ENCODE measurements at places on chromosomes 1 and 21. TPM values are rescaled to one million over a fixed set of nuclear protein-coding genes. Genes with fewer than 3 reads are reported as not detected.

The ZNF697 gene
- 0.41 TPM for total RNA-seq

The LEFTY1 gene
- total RNA-seq, result not detected

The KCNH1 gene
- not detected for total RNA-seq

DNA sequence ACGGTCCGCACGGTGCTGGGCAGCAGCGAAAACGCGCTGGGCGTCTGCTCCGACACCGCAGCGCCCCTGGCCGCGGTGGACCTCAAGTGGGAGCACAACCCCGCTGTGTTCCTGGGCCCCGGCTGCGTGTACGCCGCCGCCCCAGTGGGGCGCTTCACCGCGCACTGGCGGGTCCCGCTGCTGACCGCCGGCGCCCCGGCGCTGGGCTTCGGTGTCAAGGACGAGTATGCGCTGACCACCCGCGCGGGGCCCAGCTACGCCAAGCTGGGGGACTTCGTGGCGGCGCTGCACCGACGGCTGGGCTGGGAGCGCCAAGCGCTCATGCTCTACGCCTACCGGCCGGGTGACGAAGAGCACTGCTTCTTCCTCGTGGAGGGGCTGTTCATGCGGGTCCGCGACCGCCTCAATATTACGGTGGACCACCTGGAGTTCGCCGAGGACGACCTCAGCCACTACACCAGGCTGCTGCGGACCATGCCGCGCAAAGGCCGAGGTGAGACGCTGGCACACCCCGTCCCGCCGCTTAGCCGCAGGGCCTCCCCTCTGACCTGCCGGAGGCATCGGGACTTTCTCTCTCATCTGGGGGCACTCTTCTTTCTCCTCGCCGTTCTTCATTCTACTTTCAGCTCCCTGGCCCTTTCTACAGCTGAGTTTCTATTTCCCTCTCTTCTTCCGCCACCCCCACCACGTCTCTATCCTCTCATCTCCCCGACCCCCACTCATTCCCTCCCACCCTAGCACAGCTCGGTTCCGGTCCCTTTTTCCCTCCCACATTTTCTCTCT lies 1.0 kb downstream of the NPR1 start:
- no peak for DNase-seq

All from activated naive CD4-positive, alpha-beta T cell treated with anti-CD3 and anti-CD28 coated beads for 36 hours (primary cell).